ENCODE measurements at places on chromosomes 2 and 18.

DNA sequence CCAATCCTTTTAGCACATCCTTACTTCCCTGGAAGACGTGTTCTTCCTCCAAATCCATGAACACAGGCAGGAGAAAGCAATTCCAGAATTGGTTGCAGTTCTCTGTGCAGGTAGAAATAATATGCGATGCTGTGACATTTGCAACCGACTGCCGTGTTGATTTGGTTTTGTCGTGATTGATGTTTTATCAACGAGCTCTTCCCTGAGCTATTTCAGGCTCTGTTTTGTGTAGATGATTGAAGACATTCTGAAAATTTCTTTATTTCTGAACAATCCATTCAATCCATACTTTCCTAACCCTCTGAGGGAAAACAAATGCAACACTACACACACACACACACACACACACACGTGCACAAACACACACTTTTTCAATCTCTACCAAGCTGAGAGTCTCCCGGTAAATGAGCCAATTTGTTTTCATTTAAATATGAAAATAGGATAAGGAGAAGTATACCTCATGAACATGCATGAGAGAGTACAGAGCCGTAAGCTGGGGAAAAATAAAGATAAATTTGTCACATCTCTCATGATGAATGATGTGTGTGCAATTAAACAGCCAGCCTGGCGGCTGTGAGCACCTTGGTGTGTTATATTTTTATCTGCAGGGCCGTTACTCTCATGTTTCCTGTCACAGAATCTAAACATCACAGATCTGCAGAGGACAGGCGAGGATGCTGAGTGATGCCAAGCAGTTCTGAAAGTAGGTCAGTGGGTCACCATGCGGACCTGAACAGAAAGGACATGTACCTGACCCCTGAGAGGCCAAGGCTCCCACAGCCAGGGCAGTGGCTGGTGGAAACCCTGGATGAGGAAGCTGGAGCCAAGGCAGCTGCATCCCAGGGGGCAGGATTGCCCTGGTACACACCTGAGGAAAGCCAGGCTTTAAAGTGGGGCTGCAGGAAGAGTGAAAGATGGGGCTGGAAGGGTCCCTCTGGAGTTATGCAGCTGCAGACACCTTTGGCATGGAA lies 64.8 kb downstream of the PDCL3 start:
- no peak for DNase-seq

DNA sequence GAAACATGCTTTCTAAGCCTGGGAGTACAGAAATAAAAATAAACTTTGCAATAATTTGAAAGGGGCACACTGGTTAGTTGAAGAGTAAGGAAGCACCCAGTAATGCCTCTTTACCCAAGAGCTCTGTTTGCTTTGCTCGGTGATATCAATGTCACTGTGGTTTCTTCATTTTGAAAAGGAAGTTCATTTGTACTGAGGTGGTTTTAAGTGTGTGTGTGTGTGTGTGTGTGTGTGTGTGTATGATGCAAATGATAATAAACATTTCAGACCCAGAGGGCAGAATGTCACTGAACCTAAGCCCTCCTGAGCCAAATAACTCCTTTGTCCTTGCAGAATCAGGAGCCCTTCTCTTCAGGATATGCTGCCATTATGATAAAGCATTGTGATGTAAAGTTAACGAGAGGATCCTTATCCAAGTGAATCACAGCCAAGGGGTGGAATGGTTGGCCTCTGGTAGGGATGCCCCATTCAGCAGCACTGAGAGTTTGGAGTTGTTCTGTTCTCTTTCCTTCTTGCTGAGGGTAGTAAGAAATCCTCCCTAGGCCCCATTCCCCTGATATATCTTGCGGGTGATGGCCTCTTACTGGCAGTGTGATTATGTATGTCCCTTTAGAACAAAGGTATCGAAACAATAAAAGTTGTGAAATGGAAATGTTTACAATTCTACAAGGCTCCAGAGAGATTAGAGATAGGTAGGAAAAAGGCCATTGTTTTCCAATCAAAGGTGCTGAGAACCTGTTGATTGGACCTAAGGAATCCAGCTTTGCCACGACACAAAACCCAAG lies 7.6 kb downstream of the ITGA6 start:
- DNase-seq, result no peak

DNA sequence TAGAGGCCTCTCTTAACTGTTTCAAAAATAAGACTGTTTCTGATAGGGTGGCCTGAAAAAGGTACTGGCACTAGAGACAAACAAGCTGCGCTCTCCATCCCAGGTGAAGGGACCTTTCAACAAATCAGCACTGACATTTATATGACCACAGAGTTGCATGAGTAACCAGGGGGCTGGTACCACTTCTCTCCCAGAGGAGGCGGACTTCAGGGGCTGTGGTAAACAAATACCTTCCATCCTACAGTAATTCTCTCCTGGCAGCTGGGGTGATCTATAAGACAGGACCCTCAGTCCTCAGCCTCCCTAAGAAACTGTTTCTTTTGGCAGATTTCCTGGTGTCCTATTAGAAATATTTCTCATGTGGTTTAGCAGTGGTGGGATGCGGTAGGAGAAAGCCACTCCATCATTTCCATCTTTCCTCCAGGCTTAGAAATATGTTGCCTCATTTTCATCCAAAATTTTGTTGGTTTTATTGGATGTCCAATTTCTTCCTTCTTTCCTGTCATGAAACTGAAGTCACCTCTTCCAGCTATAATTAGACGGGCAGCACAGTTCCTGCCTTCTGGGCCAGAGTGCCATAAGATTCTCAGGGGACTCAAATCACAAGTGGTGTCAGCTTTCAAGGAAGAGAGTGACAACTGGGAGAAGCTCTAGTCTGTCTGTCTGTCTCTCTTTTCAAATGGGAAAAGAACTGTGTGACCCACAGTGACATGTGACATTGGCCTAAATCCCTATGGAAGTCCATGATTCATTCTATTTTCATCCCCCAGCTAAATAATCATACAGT lies 96.4 kb downstream of the CYRIA start:
- DNase-seq, result no peak

GRCh38 chr18:12336887-12337286 lies 28.8 kb downstream of the TUBB6 start:
- no peak for DNase-seq

DNA sequence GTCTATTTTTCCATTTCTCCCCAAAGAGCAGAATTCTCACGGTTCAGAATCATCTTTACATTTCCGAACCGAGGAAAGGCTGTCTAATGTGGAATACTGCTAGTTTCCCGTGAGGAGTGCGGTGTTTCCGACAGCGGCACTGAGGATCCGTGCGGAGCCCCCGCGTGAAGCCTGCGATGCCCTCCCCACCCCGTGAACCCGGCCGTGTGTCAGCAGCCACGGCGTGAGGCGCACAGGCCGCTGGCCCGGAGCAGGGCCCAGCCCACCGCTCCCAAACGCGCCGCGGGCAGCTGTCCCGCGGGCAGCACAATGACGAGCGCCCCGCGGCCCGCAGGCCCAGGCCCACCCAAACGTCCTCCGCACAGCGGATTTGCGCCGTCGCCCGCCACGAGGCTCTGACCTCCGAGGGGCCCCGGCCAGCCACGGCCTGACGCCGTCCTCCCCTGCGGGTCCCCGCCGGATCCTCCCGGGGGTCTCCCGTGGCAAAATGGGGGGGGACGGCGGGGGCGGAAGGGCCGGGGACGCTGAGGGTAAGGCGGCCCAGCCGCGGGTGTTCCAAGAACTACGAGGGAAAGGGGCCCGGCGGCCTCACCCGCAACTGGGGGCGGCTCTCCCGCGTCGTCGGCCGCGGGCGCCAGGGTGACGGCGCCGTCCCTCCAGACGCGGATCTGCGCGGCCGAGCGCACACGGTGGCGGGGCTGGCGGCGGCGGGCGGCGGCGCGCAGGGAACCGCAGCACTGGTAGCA lies 796 bp downstream of the SPIRE1 start:
- peak; percentile 64 for DNase-seq

- DNase-seq, result no peak
These were observed 51.4 kb downstream of the OSBPL1A start for GRCh38 chr18:24346254-24346653.

GRCh38 chr2:13542061-13542460 lies 825.3 kb downstream of the TRIB2 start:
- no peak for DNase-seq

- no peak for DNase-seq
These were observed 17.9 kb downstream of the REV1 start for GRCh38 chr2:99471654-99472599.

DNA sequence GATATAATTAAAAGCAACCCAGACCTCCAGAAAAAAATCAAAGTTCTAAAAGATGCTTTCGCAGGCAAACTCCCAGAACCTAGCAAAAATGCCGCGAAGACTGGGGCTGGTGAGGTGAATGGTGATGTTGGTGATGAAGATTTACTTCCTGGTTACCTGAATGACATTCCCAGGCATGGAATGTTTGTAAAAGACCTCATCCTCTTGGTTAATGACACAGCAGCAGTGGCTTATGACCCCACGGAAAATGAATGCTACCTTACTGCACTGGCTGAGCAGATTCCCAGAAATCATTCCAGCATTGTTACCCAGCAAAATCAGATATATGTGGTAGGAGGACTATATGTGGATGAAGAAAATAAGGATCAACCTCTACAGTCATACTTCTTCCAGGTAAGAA lies 994 bp downstream of the KLHL41 start:
- DNase-seq, result no peak

- no peak for DNase-seq
These were observed 10.8 kb downstream of the PAX3 start for GRCh38 chr2:222287862-222288479.

- DNase-seq, result no peak
These were observed 374.1 kb downstream of the LRATD1 start for GRCh38 chr2:15006667-15007066.

GRCh38 chr2:204871231-204871953 lies 326.1 kb downstream of the PARD3B start:
- DNase-seq, result no peak

- DNase-seq, result no peak
These were observed 96.9 kb downstream of the CTAGE1 start for GRCh38 chr18:22320771-22321170.

DNA sequence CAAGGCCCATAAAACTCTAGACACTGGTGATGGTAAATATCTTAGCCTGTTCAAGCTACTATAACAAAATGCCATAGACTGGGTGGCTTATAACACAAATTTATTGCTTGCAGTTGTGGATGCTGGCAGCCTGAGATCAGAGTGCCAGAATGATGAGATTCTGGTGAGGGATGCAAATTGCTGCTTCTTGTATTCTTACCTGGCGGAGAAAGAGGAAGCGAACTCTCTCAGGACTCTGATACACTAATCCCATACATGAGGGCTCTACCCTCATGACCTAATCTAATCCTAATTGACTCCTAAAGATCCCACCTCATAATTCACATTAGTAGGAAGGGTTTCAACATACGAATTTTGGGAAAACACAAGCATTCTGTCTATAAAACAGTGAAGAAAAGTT lies 4.6 kb upstream of the IER3IP1 start:
- DNase-seq, result no peak

DNA sequence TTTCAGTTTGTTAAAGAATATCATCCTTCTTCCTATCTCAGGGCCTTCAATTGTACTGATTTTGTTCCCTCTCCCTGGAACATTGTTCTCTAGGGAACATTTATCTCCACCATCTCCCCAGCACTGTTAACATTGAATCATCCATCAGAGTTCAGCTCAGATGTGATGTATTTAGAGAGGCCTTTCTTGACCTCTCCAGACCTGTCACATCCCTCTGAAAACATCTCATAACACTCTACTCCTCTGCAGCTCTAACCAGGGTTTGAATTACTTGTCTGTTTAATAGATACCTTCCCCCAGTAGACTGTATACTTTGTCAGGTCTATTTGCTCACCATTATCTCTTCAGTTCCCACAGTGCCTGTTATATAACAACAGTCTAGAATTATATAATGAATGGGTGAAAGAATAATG lies 98.6 kb downstream of the GALNT1 start:
- DNase-seq, result no peak

GRCh38 chr2:26095758-26096157 lies 61.9 kb downstream of the RAB10 start:
- no peak for DNase-seq

- DNase-seq, result no peak
These were observed 31.9 kb upstream of the NRP2 start for GRCh38 chr2:205650450-205650849.

GRCh38 chr2:236678307-236678975 lies 108.8 kb downstream of the ACKR3 start:
- no peak for DNase-seq

GRCh38 chr2:120077896-120078295 lies 65.0 kb downstream of the EPB41L5 start:
- DNase-seq, result no peak

DNA sequence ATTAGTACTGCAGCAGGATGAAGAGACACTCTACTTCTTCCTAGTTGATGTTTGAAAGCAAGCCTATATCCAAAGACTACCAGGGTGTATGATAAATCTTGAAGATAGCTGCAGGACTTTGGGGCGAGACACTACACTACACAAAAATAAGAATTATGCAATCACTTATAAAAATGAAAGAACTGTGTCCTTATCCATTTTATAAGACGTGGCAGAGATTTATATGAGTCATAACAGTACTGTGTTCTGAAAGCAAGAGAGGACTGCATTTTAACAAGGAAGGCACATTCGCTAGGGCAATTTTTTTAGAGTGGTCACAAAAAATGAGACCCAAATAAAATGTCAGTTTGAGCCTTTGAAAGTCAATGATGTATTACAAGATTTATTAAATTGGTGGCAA lies 617.0 kb upstream of the LINC00305 start:
- DNase-seq, result no peak

DNA sequence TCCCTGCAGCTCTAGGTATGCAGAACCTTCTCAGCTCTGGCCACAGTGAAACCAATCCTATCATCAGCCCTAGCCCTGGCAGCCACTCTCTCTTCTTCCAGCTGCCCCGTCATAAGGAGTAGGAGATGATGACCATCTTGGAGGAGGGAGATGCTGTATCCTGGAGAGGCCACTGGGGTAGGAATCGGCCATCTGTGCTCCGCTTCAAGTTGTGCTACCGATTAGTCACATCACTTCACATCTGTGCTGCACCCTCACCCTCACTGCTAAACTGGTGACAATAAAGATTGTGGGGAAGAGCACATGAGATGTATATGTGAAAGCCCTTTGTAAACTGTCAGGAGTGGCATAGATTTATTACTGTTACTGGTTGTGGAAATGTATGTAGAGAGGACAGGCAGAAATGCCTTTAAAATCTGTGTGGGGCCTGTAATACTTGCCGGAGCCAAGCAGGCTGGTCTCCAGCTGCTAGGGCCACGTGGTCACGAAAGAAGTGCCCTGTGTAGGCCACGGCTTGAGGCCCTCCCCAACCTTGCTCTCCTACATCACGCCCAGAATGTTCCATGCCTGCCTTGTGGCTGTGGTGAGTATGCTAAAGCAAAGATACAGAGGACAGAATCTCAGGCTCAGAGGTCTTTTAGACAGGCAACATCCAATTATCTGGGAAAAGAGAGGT lies 236.8 kb downstream of the CLIP4 start:
- no peak for DNase-seq
